ENCODE measurements at places on chromosomes 4 and X.

DNA sequence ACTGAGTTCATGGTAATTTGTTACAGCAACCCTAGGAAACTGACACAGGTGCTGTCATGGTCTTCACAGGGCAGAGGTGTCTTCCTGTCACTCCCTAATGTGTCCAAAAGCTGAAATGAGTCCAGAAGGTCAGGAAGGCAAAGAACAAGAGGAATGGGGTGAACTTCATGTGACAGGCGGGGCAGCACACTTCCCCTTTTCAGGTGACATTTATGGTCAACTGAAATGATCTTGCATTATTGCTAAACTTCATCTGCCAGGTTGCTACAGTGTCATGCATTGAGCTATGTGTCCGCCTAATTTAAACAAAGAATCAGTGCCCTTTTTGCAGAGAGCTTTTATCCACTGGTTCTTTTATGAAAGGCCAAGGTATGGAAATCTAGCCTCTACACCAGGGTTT, 15.9 kb upstream of the CCDC149 start:
- DNase-seq = no peak

DNA sequence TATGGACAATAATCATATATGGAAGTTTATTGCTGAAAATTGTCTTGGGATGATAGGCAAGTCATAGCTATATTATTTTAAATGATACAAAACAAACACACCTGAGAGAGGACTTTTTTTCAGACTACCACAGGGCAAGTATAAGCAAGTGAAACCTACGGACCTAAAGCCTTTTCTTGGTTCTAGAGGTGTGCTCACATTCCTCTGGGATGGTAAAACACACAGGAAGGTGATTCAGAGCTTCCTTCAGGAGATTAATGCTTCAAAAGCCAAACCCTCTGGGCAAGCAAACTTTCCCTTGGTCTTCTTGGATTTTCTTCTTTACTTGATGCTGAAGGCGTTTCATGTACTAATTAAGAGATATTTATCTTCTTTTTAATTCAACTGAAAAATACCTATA, 60.1 kb upstream of the ACSL4 start:
- DNase-seq = no peak

DNA sequence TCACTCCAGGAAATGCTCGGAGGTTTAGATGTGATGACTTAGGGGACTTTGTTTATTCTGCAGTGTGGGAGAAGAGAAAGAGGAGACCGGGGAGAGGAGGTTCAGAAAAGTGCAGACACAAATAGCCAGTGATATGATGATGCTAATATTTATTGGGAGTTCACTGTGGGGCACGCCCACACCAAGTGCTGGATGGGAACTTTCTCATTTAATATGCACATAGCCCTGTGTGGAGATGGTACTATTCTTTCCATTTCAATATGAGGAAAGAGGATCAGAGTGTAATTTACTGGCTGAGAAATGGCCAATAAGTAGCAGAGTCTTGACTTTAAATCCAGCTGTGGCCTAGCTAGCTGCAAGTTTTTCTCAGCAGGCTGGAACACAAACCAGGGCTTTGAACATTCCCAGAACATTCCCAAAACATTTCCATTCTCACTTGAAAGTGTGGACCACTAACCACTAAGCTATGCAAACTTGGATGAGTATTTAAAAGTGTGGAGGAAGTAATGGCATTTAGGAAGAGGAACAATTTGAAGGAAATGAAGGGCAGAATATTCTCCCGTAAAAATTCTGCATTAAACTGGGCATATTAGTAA, 231.7 kb downstream of the HS3ST1 start:
- no peak for DNase-seq

DNA sequence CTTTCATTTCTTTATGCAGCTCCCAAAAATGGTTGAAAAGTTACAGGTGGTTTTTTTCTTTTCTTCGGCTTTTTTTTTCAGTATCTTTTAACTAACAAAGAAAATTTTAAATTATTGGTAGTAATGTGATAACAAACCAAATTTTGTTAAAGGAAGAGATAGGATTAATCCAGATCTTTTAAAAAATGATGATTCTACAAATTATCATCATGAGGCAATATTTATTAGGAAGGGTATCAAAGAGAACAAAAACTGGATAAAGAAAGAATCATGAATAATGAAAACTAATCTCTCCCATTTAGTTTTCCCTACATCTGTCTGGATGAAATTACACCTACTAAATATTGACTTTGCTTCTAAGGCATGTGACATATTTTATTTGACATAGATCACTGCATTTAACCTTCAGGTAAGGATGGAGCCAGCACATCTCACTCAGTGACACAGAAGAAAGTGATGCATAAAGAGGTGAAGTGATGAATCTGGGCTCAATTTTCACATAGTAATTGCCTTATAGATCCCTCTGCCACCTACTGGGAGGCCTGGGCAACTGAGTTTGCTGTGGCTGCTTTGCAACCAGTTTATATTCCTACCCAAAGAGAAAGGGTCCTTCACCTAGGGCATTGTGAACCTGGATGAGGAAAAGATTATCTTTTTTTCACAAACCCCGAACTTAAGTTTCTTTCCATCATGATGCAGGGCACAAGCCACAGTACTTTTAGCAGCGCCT, 155.6 kb downstream of the HNRNPD start:
- DNase-seq = no peak

DNA sequence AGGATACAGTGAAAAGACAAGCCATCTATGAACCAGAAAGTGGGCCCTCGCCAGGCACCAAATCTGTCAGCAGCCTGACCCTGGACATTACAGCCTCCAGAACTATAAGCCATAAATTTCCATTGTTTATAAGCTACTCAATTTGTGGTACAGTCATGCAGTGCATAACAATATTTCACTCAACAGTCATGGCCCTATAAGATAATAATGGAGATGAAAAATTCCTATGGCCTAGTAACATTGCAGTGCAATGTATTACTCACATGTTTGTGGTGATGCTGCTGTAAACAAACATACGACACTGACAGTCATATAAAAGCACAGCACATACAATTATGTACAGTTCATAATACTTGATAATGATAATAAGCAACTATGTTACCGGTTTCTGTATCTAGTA, 17.1 kb upstream of the TLR1 start:
- DNase-seq = no peak

GRCh38 chr4:73621357-73621756, 1.1 kb upstream of the RASSF6 start:
- DNase-seq = no peak

DNA sequence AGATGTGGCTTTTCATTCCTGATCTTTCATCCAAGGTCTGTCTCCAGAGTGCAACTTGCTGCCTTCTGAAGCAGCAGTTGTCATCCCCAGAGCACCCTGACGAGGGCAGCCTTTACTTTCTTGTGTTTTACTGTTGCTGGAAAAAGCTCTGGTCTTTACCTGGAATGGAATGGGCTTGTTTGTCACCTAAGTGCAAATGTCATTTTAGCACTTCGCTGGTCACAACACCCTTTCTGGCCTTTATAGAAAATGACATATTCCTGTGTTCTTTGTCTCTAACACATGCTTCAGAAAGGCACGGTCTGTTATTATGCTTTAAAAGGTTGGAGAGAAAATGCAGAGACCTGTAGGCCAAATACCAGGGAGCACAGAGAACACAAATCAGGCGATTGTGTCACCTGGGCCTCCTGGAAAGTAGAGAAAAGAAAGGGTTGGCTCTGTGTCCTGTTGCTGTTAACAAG, 332.7 kb upstream of the IGFBP7 start:
- DNase-seq = no peak

DNA sequence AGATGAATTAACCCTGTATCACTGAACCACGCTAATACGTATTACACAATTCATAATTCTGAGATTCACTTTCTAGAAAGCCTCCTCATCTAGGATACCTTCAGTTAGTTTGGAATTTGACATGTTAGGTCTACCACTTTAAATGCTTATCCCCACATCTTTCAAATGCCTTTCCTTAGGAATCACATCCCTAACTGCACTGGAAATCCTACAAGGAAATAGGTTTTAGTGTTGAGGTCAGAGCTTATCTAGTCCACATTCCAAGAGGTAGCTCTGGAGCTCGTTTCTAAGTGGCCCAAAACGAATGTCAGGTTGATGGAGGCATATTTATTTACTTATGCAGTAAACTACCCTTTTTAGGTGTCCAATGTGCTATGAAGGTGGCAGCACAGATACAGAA, 18.0 kb downstream of the PDHA1 start:
- DNase-seq = no peak

DNA sequence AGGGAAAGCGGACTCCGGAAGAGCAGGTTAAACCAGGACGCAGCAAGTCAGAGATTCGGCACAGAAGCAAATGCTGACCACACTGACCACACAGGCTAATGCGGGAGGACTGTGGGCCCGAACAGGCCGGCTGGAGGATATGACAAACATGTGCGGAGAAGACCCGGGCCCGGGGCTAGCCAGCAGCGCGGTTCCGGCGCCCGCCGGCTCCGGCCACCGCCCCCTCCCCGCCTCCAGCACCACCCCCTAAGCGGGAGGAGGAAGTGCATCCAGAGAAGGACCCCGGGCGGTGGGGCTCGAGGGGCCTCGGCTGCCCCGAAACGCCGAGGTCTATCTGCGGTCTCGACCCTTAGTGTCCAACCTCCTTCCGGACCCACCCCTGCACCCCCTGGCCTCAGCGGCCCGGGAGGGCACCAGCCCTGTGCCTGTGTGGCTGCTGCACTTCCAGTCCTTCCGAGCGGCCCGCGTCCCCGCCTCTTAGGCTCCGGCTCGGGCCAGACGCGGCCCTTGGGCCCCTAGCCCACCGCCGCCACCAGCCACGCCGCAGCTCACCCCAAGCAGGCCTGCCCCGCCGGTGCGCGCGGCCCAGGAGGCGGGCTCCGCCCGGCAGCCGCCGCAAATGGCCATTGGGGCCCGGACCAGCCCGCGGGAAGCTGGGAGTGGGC, 2.1 kb downstream of the ELOVL6 start:
- DNase-seq = no peak

DNA sequence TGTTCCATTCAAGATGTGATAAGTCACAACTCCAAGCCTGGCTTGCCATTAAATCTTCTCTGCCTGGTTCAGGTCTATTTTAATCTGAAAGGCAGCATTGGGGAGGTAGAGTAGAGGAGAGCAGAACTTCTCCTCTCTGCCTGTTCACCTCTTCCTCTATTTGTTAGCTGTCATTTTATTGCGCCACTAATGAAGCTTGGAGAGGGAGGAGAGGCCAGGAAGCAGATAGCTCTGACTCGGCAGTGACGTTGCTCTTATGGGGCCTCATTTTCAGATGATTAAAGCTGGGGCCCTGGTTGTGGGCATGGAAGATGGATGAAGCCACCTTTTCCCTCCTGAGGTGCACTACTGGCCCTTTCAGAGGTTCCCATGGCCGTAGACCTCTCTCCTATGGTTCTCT, 207.3 kb downstream of the MID1IP1 start:
- DNase-seq = no peak

- DNase-seq = no peak
Measured at GRCh38 chrX:85065512-85066198, 62.0 kb downstream of the APOOL start.

- DNase-seq = no peak
Measured at GRCh38 chr4:182555997-182556418, 312.8 kb downstream of the TENM3 start.

GRCh38 chrX:123962794-123963373, 1.4 kb downstream of the STAG2 start:
- DNase-seq = peak; percentile 63

- DNase-seq = no peak
Measured at GRCh38 chr4:55749666-55750065, 69.9 kb upstream of the EXOC1L start.

DNA sequence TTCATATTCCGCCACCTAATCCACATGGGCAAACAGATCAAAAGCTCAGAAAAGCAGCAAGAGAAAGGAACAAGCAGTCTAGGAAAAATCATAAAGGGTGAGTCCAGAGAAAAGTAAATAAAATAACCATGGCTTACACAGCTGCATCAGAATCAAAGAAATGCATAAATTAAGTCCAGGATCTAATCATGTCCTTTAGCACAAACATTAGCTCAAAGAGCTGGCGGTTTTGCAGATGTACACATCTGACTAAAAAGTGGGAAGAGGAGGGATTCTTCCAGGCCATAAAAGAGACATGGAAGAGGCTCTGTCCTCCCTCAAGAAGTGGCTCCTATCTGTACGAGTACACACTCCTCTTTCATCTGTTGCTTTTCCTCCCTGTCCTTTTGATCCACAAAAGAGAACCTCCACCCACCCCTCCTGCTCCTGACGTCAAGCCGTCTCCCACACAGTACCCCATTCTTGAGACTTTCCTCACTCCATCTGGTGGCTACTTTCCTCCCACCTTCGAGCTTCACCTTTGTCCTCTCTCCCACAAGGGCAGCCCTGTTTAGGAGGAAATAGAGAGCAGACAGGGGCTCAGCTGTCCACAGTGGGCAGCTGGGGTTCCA, 92.5 kb downstream of the RASL11B start:
- no peak for DNase-seq

GRCh38 chr4:185849664-185850550, 37.9 kb upstream of the SORBS2 start:
- DNase-seq = no peak

DNA sequence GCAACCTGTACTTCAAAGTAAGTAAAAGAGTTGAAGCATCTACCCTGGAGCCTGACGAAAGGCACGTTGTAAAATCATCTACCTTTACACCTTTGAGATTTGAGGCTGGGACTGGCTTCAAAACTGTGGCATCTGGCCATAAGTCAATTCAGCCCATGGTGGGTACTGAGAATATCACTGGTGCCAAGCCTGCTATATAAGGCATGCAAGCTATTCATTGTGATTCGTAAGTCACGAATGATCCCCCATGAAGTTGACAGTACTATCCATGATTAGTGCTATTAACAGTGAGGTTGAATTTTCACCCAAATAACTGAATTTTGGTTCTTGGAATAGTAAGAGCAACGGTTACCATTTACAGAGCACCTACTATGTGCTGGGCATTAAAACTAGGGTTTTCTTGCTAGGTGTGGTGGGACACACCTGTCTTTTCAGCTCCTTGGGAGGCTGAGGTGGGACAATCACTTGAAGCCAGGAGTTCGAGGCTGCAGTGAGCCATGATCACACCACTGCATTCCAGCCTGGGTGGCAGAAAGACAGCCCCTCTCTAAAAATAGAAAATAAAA, 39.8 kb downstream of the IRF2 start:
- DNase-seq = no peak

GRCh38 chrX:118976599-118977340, 2.4 kb downstream of the LONRF3 start:
- DNase-seq = no peak

DNA sequence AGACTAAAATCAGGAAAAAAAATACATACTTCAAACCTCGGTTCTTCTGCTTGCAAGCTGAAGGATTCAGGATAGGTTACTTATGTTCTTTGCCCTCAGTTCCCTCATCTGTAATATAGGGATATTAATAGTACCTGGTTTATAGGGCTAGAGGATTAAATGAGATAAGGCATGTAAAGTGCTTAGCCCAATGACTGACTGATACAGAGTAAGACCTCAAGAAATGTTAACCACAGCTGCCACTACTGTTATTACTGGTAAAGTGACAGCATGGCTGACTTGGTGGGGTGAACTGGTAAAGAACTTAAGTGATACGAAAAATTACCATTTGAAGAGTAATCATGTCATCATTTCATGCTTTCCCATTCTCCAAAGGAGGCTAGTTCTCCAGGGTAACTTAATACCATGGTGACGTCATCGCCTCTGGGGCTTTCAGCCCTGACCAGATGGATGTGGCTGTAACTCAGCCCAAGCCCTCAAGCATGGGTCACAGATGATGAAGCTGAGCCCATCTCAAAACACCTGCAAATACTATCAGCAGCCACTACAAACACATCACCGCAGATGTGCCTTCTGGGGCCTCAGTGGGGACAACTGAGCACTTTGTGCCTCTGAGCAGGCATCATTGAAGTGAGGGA, 44.5 kb upstream of the SCML1 start:
- no peak for DNase-seq

- DNase-seq = no peak
Measured at GRCh38 chr4:38815885-38816782, 11.5 kb upstream of the TLR1 start.

GRCh38 chr4:58216461-58216860, 1106.3 kb upstream of the IGFBP7 start:
- DNase-seq = no peak
